LHCN-M2 (cell line): ENCODE measurements at places on chromosomes 6 and 20. TPM values are rescaled to one million over a fixed set of nuclear protein-coding genes. Genes with fewer than 3 reads are reported as not detected.

DNA sequence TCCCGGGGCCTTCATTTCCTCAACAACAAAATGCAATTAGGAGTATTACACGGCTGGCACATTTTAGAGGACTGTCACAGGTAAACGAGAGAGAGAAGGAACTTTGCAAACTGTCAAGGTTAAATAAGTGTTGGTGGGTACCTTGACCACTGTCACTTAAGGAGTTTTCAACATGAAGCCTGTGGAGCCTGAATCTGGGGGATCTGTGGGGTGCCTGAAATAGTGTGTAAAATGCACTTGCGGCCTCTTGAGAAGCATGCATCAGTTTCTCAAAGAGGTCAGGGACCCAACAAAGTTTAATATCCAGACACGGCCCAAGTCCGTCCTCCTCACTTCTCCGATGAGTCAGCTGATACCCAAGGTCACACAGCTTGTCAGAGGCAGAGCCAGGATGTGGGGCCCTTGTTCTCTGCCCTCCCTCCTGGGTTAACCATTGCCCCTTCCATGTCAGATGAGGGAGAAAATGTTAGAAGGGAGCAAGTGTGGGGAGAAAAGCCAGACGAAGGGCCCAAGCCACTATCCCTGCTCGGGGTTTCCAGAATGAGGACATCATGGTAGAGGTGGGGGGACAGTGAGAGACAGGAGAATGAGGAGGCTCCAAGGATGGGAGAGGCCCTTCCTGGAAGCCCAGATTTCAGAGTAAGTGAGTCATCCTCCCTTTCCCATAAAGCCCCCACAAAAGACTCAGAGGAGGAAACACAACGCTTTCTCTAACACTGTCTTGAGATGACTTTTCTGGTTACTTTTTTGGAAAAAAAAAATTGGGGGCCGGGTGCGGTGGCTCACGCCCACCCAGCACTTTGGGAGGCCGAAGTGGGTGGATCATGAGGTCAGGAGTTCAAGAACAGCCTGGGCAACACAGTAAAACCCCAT is 42.2 kb downstream of the C6orf132 start:
- peak; percentile 76 for DNase-seq

DNA sequence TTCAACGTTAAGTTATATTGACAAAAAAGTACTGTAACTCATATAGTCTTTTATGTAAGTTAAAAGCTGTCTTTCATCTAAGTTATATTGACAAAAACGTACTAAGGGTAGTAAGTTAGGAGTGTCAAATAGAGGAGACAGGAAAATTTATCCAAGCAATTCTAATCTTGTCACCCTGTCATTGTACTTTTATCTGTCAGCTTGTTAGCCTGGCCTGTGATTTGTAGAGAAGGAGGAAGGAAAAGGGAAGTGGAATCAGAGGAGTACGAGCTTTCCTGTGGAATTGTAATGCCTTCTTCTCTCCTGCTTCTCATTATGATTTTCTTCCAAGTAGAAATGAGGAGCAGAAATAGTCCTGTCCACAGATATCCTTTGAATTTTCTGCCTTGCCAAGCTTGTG is 18.8 kb downstream of the KCTD20 start:
- DNase-seq: no peak

GRCh38 chr20:9945408-9945807 is 89.4 kb upstream of the ANKEF1 start:
- DNase-seq: peak; percentile 36

DNA sequence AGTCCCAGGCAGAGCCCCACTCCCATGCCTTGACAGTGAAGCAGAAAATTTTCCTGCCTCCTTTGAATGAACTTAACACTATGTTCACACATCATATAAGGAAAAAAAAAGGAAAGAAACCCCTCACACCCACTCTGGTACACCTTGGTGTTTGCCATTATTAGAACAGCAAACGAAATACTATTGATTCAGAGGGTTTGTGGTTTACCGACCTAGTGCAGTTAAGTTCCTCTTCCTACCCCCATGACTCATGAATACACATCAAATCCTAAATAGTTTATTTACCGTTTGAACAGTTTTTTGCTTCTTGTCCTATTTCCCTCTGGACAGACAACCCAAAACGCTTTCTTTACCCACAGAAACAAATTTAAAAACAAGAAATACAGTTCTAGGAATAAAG is 237.7 kb downstream of the FOXA2 start:
- peak; percentile 58 for DNase-seq

DNA sequence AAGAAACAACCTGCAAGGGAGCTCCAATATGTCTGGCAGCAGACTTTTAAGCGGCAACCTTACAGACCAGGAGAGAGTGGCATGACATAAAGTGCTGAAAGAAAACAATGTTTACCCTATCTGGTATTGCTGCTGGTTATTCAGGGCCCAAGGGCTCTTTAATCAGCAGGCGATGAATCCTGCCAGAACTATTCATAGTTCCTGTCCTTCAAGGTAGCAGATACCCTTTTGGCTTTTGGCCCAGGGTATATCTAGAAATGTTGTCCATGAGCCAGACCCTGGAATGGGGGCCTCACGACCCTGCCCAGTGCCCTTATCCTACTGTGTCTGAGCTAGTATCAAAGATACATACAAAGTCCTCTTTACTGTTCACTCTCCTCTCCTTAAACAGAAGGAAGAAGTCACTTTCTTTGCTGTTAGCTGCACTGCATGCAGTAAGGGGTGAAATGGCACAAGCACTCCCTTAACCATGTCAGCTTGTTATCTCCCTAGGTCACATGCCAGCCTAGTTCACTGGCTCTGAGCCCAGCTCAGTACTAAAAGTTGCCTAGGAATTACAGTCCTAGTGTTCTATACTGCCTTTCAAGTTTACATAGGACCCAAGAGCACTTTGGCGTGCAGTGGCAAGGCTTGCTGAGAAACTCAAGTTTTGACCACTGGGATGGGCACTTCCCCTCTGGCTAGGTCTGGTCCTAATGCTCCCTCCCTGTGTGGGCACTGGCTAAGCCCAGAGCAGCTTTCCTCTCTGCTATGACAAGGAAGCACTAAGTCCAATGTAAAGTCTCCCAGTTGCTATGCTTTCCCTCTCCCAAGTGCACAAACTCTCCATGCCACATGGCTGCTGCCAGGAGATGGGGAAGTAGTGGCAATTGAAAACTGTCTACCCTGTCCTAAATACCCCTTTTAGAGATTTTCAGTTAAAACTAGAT is 122.0 kb downstream of the HTR1B start:
- DNase-seq: no peak

The LIME1 gene
- 16.2 and 19.1 TPM in 2 replicates for total RNA-seq

The C20orf144 gene
- total RNA-seq: 0.06 and 0.11 TPM in 2 replicates

The RSPO3 gene
- not detected in 2 replicates for total RNA-seq
